HFFc6 (cell line): ENCODE measurements at places on chromosomes 12 and 14. TPM values are rescaled to one million over a fixed set of nuclear protein-coding genes. Genes with fewer than 3 reads are reported as not detected.
A peak's percentile ranks its signal among the peaks of the same experiment; 100 is the strongest.

The NUDT4 gene
- total RNA-seq = 48.2 to 61.5 TPM (median 51.9 TPM) in 3 replicates

- H3K36me3 ChIP-seq = no peaks in the 10 kb centered on the region
- H3K27ac ChIP-seq = peak overlapping the region; percentile 20; the same call in 1 of the 2 replicates
- H3K4me3 ChIP-seq = no peak overlapping the region
- H3K4me1 ChIP-seq = peaks cover 69% of the 10 kb centered on the region
Observed at GRCh38 chr14:68408680-68409079, 384.2 kb downstream of the ZFP36L1 start.

The TBX3 gene
- 108 to 128 TPM (median 108 TPM) in 3 replicates for total RNA-seq

DNA sequence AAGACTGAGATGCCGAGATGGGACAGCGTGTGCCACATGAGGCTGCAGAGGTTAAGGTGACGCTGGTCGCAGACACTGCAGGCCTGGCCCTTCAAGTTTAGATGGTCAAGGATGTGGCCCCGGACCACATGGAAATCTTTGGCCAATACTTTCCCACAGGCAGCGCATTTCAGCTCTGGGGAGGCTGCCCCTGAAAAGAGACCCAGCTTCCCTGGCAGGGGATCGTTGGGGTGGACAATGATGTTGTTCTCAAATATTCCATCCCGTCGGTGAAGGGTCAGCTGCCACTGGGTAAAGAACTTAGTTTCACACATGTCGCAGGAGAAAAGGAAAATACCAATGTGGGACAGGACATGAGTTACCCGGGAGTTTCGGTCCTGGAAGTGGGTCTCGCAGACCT lies 3.0 kb downstream of the ZBTB39 start:
- H3K4me1 ChIP-seq = peaks cover 66% of the 10 kb centered on the region
- peaks cover 2% of the 10 kb centered on the region; the same call in 1 of the 2 replicates for H3K27me3 ChIP-seq
- no peak for DNase-seq
- H3K36me3 ChIP-seq = peaks cover 15% of the 10 kb centered on the region
- no peak overlapping the region for H3K27ac ChIP-seq
- no peak overlapping the region for H3K4me3 ChIP-seq

- no peaks in the 10 kb centered on the region for H3K36me3 ChIP-seq
- H3K4me3 ChIP-seq = no peak overlapping the region
- H3K4me1 ChIP-seq = peaks cover 21% of the 10 kb centered on the region
- H3K27ac ChIP-seq = no peak overlapping the region
- DNase-seq = no peak
- peaks cover 29% of the 10 kb centered on the region for H3K27me3 ChIP-seq
Observed at GRCh38 chr12:123037791-123038190, 57.3 kb downstream of the ARL6IP4 start.
